ENCODE measurements at places on chromosomes 6 and 20.

DNA sequence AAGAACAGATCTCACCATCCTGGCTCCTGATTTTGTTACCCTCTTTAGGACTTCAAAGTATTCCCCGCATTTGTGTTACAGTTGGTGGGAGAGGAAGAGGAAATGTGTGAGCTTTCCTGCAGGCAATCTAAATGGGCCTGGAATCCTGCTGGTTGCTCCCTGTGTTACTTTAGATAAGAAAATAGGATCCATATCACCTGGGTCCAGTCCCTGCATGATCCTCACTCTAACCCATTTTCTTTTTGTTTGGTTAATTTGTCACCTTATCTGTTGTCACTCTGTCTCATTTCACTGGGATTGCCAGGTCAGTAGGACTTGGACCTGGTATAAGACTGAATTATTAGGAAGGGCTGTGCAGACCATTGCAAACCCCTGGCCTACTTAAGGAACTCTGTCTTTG is 175.9 kb upstream of the GJE1 start:
- DNase-seq, result no peak

- DNase-seq, result no peak
Measured at GRCh38 chr6:79399499-79399898, 137.7 kb downstream of the LCA5 start.

- DNase-seq, result no peak
Measured at GRCh38 chr6:3908961-3909360, 59.8 kb downstream of the FAM50B start.

DNA sequence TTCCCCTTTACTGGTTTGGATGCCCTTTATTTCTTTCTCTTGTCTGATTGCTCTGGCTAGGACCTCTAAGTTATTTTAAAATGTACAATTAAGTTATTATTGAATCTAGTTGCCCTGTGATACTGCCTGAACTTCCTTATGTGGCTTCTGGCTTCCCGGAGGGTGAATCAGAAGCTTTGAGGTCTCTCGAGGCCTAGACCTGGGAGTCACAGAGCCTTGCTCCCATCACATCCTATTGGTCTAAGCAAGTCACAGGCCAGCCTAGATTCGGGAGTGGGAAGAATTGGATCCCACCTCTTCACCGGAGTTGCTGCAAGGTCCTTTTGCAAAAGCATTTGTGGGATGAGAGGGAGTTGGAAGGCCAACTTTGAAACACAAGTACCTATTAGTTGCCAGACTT is 15.2 kb downstream of the BCAS4 start:
- no peak for DNase-seq

DNA sequence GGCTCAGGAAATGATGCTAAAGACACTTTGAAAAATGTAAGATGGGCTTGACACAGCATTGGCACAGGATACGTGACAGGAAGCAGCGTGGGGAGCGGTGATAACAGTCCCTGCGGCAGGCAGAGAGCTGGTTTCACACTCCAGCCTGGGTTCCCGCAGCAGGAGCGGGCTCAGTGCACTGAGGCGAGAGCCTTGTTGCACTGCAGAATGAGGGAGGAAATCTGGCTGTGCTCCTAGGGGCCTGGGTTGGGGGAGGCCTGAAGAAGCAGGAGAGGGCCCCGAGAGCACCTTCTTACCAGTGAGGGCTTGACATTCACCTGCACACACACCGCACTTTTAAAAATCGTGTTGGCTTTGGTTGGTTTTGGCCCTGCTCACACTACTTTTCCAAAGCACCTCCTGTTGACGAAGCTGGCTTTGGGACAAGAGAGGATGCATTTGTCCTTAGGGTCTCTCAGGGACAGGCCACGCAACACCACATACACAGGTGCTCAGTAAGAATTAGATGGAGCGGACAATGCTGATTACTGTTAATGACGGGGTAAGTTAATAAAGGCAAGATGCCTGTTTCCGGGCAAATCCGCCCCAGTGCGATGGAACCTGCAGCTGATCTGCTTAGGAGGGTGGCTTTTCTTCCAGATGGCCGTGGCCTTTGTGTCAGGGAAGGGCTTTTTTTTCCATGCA is 49.4 kb upstream of the ARMC2 start:
- DNase-seq, result peak; percentile 73

DNA sequence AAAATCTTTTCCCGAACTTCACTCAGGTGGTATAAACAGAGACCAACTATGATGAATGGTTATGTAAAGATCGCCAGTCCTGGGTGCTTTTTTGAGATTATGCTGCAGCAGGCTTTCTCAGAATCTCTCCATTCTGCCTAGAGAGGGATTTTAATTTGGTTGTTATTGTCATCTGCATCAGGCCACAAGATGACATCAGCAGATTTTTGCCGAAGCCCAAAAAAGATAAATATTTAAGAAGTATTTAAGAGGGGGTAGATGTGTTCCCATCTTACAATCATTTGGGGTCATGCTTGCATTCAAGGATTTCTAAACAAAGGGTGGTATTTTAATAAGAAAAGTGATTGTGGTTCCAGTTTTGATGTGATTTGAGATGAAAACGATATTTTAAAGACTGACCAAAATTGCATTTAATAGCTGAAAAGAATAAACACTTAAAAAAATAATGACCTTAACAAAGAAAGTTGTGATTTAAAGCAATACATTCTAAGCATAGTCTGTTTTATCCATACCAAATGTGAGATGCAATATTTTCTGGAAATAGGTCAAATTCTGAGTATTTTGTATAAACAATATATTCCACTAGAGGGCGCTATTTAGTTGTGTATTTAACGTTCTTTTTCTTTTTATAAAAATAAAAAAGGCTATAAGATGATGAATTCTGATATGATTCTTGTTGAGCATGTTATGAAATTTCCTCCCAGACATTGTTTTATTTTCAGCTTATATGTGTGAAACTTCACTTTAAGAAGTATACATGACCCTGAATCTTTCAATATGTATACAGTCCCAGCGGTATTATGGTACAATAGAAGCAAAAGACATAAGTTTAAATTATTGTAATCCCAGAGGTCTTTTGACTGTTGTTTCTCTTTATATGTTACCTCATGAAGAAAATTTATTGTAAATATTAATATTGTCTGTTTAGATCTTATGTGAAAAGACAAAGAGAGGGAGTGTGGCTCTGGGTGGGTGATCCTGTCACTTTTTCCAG is 51.0 kb upstream of the ZFP64 start:
- DNase-seq, result no peak

- DNase-seq, result no peak
Measured at GRCh38 chr20:11912659-11913415, 4.9 kb upstream of the BTBD3 start.

DNA sequence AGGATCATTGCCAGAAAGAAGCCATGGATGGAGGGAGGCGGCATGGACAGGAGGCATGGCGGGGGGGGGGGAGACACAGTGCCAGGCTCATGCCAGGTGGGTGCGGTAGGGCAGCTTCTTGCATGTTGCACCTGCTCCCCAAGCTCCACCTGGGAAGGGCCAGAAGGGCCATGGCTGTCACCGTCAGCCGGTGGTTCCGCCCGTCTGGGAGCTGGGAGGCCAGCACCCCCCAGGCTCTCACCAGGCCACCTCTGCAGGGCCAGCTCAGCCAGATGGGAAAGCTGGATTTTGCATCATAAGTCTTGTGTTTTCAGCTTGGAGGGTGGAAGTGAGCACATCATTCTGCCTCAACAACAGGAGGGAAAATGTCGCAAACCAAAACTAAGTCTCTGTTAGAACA is 404.7 kb downstream of the TAF4 start:
- DNase-seq, result no peak

Data from activated naive CD4-positive, alpha-beta T cell treated with anti-CD3 and anti-CD28 coated beads for 36 hours (primary cell).